ENCODE measurements at places on chromosomes 4 and X.

- DNase-seq = no peak
Measured at GRCh38 chrX:13649838-13650237, 3.1 kb upstream of the TCEANC start.

DNA sequence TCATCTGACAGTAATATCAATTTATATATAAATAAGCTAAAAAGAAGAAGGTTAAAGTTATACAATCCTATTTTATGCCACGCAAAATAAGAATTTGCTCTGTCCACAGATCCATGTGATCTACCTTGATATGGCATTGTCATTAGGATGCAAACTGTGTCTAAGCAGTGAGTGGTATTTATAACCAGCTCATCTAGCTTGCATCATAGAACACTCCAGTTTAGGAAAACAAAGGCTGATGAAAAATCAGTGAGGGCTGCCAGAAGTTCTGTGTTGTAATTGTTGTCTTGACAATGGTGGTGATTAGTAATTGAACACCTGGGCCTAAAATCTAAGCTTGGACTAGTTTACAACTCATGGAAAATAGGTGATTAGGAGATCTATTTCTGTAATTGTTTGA lies 111.0 kb downstream of the CPE start:
- no peak for DNase-seq

- DNase-seq = no peak
Measured at GRCh38 chrX:143854006-143854405, 29.9 kb upstream of the UBE2NL start.

DNA sequence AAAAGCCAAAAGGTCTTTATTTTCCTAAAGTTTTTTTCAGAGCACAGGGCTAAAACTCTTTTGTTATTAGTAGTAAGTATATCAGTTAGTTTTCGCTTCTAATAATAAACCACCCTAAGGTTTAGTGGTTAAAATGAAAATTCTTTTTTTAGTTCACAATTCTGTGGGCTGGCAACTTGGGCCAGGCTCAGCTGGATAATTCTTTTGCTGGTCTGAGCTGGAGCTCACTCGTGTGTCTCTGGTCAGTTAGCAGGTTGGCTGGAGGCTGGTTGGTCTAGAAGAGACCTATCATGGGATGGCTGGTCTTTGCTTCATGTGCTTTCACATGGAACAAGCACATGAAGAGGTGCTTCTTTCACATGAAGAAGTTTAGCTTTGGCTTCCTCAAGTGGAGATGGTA lies 227.1 kb upstream of the LCORL start:
- no peak for DNase-seq

- no peak for DNase-seq
Measured at GRCh38 chr4:2423695-2424094, 4.9 kb downstream of the CFAP99 start.

- DNase-seq = no peak
Measured at GRCh38 chr4:150972592-150972991, 42.5 kb downstream of the LRBA start.

GRCh38 chr4:71992571-71993312 lies 39.1 kb upstream of the NPFFR2 start:
- DNase-seq = no peak

- DNase-seq = no peak
Measured at GRCh38 chr4:6120361-6120760, 80.0 kb downstream of the JAKMIP1 start.

DNA sequence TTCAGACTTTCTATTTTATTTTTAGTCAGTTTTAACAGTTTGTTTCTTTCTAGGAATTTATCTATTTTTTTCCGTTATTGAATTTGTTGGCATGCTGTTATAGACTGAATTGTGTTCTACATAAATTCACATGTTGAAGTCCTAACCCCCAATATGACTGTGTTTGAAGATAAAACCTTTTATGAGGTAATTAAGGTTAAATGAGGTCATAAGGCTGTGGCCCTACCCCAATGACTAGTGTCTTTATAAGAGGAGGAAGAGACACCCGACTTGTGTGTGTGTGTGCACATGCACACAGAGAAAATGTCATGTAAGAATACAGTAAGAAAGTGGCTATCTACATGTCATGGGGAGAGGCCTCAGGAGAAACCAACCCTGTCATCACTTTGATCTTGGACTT lies 146.3 kb downstream of the BRWD3 start:
- DNase-seq = no peak

DNA sequence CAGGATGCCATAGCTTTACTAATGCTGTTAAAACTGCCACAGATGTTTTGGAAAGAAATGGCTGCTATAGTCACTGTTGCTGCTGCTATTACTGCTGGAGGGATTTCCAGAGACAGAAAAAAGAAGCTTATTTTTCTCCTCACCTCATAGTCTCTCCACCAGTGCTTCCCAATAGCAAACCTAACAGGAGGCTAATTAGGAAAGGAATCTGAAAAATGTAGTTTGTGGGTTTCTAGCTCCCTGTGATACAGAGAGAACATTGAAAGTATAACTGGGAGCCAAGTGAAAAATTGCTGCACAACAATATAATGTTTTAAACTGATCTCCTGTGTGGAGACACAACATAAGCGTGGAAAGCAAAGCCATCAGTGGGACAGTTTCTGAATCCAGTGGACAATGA lies 8.6 kb upstream of the TSPAN7 start:
- no peak for DNase-seq

GRCh38 chrX:34585561-34585960 lies 71.5 kb downstream of the TMEM47 start:
- peak; percentile 1 for DNase-seq

- DNase-seq = no peak
Measured at GRCh38 chr4:67785528-67785927, 31.3 kb upstream of the GNRHR start.

DNA sequence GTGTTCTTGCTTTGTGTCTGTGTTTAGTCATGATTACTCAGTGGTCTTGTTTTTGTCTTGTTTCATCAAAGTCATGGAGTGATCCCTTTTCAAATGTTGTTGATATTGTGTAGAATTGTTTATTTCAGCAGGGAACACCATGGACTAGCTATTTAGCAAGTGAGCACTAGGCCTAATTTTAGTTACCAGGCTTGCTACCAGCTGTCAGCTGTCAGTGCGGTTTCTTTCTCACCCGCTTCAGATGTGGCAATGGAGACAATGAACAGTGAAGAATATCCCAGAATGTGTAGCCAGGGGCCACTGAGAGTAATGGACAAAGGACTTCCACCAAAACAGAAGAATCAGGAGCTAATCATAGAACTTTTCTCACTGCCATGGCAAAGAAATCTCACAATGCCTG lies 432.8 kb upstream of the FMR1 start:
- no peak for DNase-seq

DNA sequence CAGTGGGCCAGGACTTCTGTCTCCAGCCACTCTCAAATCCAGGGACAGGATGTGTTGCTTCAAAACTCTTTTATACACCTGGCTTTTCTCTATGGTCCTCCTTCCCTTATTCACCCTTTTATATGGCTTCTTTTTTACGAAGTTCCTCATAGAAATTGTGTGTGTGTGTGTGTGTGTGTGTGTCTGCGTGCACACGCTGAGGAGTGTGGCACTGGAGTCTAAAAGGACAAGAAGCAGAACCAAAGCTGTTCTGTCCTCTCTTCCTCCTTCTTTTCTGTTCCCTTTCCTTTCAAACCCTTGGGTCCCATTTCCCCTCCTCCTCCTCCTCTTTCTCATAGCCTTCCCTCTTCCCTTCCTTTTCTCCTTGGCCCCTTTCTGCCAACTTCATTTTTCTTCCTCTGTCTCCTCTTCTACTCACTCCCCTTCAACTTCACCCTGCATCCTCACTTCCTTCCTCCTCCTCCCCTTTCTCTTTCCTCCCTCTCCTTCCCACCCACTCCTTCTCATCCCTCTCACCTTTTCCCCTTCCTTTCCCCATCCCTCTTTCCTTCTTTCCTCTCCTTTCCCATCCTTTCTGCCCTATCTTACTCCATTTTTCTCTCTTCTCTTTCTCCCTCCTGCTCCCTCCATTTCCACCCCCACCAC lies 360.5 kb downstream of the MID1IP1 start:
- no peak for DNase-seq

GRCh38 chr4:36164900-36165630 lies 79.2 kb downstream of the ARAP2 start:
- no peak for DNase-seq

GRCh38 chr4:40144716-40145115 lies 52.1 kb upstream of the RHOH start:
- no peak for DNase-seq

GRCh38 chrX:9846631-9847030 lies 60.4 kb downstream of the SHROOM2 start:
- no peak for DNase-seq

- no peak for DNase-seq
Measured at GRCh38 chr4:36322921-36323354, 41.5 kb downstream of the DTHD1 start.
